ENCODE measurements at places on chromosomes 6 and 20.

GRCh38 chr6:13513626-13514502 lies 26.5 kb upstream of the GFOD1 start:
- DNase-seq, result no peak

GRCh38 chr20:32678948-32679347 lies 5.2 kb upstream of the C20orf203 start:
- DNase-seq, result no peak

GRCh38 chr6:7910298-7910653 lies 312 bp downstream of the TXNDC5 start:
- no peak for DNase-seq

DNA sequence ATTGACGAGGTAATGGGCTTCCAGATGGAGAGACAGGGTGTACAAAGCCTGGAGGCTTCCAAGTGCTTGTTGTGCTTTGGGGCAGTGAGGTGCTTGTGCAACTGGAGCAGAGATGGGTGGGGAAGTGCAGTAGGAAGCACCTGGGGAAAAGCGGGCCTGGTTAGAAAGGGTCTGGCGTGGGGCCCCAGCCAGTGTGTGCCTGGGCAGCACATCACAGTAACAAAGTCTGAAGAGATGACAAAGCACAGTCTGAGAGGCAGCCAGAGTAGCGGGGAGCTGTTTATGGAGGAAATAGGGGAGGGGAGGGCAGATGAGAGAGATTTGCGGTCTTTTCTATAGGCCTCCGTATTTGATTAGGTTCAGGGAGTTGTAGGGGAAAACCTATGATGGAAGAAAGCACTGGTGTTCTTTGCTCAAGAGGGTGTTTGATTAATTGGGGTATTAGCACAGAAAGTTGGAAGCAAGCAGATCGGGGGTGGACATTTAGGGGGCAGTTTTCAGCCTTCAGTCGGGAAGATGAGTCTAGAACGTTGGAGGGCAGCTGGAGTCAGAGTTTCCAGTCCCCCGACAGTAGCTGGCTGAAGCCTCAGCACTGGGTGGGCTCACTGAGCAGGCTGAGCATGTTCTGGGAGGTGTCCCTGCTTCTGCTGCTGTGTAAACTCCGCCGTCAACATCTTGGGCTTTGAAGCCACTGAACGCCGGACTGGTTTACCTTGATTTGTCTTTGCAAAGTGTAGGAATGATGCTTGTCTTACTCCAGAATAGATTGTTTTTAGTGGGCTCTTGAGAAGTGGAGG lies 15.5 kb upstream of the MROH8 start:
- DNase-seq, result peak; percentile 73

DNA sequence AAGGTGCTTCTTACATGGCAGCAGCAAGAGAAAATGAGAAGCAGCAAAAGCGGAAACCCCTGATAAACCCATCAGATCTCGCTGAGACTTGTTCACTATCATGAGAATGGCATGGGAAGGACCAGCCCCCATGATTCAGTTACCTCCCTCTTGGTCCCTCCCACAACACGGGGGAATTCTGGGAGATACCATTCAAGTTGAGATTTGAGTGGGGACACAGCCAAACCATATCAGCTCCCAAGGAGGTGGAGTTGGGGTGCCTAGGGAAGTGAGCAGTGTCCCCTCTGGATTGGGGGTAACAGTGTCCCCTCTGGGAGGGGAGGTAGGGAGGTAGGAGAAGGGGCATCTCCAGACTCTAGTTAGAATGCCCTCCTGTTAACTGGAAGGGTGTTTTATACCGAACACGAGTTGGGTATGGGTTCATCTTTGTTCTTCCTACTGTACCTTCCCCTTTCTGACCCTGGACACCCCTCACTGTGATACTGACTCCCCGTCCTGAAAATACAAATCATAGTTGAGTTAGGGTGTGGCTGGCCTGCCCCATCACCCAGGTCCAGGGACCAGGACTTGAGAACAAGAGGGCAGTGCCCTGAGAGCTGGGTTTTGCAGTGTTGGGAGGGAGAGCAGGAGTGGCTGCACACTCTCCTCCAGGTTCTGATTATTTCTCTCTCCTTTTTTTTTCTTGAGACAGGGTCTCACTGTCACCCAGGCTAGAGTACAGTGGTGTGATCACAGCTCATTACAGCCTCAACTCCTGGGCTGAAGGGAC lies 62.0 kb downstream of the EFCAB8 start:
- DNase-seq, result no peak

GRCh38 chr6:30493643-30494250 lies 4.4 kb downstream of the HLA-E start:
- DNase-seq, result no peak

GRCh38 chr6:126546541-126547120 lies 206.7 kb downstream of the CENPW start:
- DNase-seq, result no peak

- no peak for DNase-seq
These were observed 151.6 kb downstream of the SOBP start for GRCh38 chr6:107641500-107641941.

GRCh38 chr6:14277405-14277930 lies 159.9 kb downstream of the CD83 start:
- no peak for DNase-seq

DNA sequence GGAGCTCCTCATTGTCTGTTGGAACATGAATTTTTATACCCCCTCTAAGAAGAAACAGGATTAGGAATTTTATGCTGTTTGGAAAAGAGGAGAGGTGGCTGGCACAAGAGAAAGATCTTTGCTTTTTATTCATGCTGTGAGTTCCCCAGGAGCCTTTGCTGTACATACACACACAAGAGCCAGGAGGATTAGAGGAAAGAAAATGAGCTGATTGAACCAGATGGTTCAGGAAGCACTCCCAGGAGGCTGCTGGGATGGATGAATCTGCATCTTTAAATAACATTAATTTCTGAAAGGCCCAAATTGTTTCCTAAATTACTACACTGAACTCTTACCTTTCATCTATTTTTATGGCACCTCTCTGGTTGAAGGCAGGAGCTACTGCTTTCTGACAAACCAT lies 20.1 kb upstream of the TCP11 start:
- no peak for DNase-seq

DNA sequence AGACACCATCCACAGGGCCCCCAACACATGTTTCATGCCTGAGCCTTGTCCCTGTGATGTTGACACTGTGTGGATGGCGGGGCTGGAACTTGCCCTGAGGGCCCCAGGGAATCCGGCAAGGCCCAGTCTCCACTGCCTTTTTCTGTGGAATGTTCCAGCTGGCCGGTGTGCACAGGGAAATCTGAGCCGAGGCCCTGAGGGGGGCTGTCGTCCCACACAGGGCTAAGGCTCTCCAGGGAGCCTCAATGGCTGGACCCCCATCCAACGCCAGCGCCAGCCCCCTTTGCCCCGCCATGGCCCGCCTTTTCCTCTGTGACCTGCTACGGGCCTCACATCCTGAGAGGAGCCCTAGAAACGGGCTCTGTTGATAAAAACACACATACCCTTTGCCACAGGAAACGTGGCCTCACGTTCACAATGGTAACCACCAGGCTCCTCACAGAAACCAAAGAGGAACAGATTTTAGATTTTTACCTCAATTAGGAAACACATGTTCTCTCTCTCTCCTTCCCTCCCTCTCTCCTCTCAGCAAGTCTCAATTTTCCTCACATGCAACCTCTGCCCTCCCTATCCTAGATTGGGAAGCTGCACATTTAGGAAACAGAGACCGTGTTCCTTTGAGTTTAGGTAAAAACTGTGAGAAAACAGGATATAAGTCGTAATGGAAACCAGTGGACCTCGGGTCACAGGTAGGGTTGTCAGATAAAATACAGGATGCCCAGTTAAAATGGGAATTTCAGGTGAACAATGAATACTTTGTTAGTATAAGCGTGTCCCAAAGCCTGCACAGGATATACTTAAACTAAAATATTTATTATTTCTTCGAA lies 13.7 kb upstream of the ZNF831 start:
- DNase-seq, result no peak

- no peak for DNase-seq
These were observed 52.3 kb downstream of the MOCS1 start for GRCh38 chr6:39881851-39882530.

DNA sequence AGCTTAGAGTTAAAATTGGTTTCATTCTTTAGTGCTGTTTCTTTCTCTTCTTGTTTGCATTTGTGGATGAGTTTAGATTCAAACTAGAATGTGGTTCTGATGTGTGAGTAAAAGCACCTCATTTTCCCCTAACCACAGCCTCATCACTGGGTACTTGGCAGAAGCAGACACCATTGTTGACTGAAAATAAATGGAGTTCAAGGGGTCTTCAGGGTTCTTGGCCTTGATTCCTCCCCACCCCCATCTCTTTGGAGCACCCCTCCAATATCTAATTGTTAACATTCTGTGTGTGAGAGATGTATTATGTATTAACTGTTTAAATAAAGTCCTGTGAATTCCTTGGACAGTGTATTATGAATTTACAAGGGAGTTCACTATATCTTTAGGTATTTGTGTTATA lies 59.6 kb downstream of the JARID2 start:
- no peak for DNase-seq

DNA sequence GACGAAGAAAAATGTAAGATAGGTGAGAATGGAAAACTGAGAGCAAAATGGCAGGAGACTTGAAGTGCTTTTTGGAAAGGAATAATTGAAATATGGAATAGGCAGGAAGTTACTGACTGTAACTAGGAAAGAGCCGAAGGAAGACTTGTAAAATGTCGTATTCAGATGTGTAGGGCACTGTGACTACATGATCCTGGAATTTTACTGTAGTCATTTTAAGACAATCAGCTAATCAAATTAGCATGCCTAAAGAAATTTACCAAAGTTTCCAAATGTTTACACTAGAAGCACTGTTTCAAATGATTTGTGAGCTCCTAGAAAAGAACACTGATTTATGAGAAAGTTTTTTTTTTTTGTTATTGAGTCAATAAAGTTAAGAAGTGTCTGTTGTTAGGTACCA lies 21.2 kb upstream of the ADIG start:
- DNase-seq, result no peak

GRCh38 chr6:31074401-31074800 lies 38.0 kb downstream of the C6orf15 start:
- DNase-seq, result no peak

GRCh38 chr6:12813321-12813720 lies 96.8 kb downstream of the PHACTR1 start:
- no peak for DNase-seq

DNA sequence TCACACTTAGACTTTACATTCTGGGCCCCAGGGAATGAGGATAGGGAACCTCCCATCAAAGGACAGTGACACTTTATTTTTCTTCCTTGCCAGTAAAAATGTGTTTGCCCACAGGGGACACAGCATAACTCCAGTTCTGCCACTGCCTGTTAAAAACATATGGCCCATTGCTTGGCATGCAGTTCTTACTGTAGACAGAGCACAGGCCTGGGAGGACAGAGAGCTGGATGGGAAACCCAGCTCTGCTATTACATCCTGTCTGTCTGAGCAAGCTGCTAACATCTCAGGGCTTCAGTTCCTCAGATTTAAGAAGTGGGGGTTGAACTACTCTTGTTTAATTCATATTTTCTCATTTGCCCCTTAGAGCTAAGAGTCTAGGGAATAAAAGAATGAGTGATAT lies 120.2 kb downstream of the AKAP7 start:
- DNase-seq, result no peak

DNA sequence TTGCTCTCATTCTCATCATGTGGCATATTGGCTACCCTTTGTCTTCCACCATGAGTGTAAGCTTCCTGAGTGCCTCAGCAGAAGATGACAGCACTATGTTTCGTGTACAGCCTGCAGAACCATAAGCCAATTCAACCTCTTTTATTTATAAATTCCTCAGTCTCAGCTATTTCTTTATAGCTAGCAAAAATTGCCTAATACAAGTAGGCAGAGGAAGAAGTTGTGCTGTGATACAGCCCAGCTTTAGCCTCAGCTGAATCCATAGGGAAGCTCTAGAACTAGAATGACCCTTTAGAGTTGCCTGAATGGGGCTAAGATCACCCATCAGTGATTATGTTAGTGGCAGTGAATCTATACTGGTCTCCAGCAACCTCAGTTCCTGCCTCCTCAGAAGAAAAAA lies 19.0 kb upstream of the SERINC1 start:
- no peak for DNase-seq

DNA sequence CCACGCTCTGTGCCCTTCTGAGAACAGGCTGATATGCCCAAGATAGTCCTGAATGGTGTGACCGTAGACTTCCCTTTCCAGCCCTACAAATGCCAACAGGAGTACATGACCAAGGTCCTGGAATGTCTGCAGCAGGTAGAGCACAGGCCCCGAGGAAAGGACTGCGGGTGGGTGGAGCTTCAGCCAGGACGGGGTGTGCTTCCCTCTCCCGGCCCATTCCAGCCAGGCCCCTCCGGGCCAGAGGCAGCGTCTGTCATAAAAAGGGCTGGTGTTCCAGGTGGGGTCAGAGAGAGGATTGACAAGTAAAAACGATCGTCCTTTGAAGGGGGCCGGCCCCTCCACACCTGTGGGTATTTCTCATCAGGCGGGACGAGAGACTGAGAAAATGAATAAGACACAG lies 1.3 kb downstream of the RTEL1 start:
- no peak for DNase-seq

- DNase-seq, result no peak
These were observed 3.1 kb downstream of the RSPH3 start for GRCh38 chr6:158996856-158997255.
